ENCODE measurements at places on chromosomes 12 and 14. TPM values are rescaled to one million over a fixed set of nuclear protein-coding genes. Genes with fewer than 3 reads are reported as not detected.

The HCAR1 gene
- total RNA-seq: 1.6 TPM

The CCDC38 gene
- 0.24 TPM for total RNA-seq

The SLC10A1 gene
- total RNA-seq: not detected

The ALDH1L2 gene
- 9.7 TPM for total RNA-seq

GRCh38 chr12:130614530-130614905, 101.6 kb downstream of the RIMBP2 start:
- H3K36me3 ChIP-seq: no peaks in the 10 kb centered on the region
- no peaks in the 10 kb centered on the region for H3K27me3 ChIP-seq
- H3K4me1 ChIP-seq: no peaks in the 10 kb centered on the region
- H3K27ac ChIP-seq: no peak overlapping the region
- no peak for DNase-seq

- peaks cover 8% of the 10 kb centered on the region for H3K4me1 ChIP-seq
- no peak overlapping the region for H3K27ac ChIP-seq
- no peak for DNase-seq
- no peak overlapping the region for H3K4me3 ChIP-seq
- no peaks in the 10 kb centered on the region for H3K36me3 ChIP-seq
Measured at GRCh38 chr12:121649819-121650353, 19.6 kb downstream of the MORN3 start.

DNA sequence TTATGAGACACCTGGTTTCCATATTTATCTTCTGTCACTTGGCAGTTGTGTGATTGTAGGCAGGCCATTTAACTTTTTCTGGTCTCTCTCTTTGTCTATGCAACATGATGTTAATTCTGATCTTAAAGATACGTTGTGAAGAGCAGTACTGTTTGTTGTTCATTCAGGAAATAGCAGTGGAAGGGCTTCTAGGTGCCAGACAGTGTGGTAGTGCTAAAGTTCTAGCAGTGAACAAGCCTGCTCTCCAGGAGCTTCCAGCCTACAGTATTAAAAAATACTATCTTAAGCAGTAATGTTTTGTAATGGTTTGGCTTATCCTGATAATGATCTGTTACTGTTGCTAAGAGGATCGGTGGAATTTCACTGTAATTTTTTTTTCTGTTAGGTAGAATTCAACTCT, 15.2 kb downstream of the NAA30 start:
- no peak for DNase-seq
- H3K27me3 ChIP-seq: no peaks in the 10 kb centered on the region
- H3K4me3 ChIP-seq: no peak overlapping the region
- H3K36me3 ChIP-seq: peaks cover 37% of the 10 kb centered on the region

Data from lower lobe of right lung (tissue), 2 donors.